ENCODE measurements at places on chromosomes 13 and 19. TPM values are rescaled to one million over a fixed set of nuclear protein-coding genes. Genes with fewer than 3 reads are reported as not detected.

The ZNF235 gene
- 2.4 TPM for total RNA-seq

DNA sequence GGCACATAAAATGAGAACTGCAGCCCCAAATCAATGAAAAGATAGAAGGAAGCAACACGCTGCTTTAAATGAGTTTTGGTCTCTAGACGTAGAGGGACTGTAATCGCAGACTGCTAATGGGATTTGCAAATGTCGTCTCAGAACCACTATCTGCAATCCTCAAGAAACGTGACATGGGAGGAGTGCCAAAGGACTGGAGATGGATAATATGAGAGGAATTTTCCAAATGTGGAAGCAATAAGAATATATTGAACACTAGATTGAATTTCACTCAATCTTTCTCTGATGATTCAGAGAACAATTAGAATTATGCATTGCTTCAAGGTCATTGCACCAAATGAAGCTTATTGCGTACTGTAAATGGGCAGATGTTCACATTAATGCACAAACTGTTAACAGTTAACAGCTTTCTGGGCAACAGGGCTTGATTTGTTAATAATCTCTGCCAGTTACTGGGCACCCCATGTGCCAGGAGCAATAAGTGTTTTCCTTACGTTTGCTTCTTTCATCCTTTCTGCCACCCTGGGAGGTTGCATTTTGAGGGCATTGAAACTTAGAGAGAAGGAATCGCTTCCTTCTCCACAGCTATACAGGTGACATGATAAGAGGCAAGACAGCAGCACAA, 62.8 kb upstream of the WASF3 start:
- no peak for DNase-seq

- DNase-seq: peak; percentile 19
Observed at GRCh38 chr13:59458908-59459579, 704.7 kb downstream of the DIAPH3 start.

DNA sequence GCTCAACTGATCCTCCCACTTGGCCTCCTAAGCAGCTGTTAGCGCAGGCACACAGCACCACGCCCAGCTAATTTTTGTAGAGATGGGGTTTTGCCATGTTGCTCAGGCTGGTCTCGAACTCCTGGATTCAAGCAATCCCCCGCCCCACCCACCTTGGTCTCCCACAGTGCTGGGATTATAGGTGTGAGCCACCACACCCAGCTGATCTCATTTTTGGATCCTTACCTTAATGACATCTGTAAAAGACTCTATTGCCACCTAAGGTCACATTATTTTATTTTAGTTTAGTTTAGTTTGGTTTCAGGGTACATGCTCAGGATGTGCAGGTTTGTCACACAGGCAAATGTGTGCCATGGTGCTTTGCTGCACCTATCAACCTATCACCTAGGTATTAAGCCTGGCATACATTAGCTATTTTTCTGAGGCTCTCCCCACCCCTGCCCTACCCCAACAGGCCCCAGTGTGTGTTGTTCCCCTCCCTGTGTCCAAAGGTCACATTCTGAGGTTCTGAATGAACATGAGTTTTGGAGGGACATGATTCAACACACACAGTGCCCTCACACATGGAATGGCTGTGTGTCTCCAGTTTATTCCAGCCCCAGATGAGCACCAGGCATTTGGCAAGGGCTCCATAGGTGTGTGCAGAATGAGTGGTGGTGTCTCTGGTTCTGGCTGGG, 1.3 kb downstream of the OR10H5 start:
- DNase-seq: no peak

All from heart right ventricle (tissue), 16 donors.